ACHN (cell line): ENCODE measurements at places on chromosomes 2 and 18.

DNA sequence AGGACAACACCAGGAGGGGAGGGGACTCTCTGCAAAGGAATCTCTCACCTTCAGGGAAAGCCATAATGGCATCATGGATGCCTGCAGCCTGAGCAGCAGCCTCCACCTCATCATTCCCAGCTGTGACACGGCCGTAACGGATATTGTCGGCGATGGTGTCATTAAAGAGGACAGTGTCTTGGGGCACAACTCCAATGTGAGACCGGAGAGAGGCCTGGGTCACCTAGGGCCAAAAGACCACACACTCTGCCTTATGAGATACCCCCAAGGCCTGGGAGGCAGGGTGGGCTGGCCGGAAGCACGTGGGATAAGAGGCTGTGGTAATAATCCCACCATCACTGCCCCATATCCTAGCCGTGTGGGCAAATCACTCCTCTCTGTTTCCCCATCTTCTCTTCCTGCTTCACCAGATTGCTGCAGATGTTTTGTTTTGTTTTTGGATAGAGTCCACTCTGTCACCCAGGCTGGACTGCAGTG is 4.3 kb downstream of the ZFAND2B start:
- no peak for DNase-seq

- DNase-seq: no peak
Measured at GRCh38 chr2:2333076-2333475, 2.0 kb upstream of the MYT1L start.

GRCh38 chr2:109519513-109519912 is 94.3 kb downstream of the SEPTIN10 start:
- no peak for DNase-seq

DNA sequence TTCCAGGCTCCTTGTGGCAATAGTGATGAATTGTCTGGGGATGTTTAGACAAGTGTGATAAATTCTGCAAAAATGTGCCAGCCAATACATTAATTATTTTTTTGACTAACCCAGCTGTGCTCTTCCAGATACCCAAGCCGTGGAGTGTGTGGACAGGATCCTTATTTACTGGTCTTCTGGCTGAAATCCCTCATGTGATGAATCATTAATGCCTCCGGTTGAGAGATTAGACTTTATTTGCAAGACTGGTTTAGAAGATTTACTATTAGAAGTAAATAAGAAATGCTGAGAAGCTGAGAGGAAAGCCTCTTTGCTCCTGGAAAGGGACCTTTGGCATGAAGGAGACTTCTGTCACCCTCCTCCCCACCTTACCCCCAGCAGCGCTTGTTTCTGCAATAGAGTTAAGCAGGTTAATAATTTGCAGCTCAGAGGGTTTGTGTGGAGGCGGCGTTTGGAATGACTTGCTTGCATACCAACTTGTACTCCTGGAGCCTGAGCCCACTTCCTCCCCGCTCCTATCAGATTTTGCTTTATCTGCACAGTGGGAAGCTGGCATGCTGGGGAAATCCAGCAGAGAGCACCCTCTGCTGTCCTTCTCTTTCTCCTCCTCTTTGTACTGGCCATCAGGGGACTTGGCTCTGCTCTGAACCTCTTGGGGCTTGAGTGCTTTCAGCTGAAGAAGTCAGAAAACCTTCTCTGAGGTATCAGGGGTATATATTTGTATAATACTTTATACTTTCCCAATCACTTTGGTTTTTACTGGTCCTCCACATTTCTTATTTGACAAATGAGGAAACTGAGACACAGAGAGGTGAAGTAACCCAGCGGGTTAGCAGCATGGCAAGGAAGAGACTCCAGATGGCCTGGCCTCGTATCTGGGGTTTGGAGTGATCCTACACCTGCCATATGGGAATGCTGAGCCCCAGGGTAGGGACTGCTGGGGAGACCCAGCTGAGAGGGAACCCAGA is 16.3 kb downstream of the SLC3A1 start:
- peak; percentile 99 for DNase-seq

DNA sequence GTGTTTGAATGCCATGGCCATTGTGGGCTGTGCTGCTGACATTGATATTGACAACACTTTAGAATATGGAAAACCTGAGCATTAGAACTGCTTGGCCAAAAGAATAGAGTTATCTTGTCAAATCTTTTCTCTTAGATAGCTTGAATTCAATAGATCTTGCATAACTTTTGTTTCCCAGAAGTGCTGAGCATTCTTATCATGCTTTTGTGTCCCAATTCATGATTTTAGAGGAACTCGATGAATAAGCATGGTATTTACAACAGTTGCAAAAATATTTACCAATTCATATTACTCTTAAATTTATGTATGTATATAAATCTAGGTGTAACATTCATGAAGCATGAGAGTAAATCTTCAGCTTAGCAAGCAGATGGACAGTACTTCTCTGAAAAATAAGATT is 508.0 kb downstream of the BCL11A start:
- DNase-seq: no peak

DNA sequence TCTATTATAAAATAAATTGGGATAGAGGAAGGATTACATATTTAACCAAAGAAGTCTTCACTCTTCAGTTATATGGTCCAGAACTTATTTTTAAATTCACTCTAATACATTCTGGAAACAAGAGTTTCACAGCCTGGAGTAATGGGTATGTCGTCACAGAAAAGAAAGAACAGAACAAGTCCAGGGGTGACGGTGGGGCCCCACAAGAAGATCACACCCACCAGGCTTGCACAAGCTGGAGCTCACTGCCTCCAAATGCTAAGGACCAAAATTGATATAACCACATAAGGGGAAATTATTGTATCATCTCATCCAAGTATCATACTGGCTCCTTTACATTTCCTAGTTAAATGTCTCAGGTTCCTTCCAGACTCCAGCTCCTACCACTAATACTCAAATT is 11.3 kb downstream of the LRPPRC start:
- DNase-seq: no peak

DNA sequence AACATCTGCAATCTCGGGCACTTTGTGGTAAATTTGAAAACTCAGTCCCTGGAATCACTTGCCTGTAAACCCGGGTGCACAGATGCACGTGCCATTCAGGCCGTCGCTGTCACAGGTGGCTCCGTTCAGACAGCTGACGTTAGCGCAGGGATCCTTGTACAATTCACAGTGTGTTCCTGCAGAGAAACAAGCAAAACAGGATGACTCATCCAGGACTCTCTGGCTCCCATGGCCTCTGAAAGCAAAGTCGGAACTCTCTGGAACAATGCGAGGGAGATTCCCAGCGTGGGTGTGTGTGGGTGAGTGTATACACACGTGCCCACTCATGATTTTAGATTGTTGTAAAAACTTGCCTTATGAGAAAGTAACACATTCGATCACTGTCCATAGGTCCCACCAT is 136.1 kb upstream of the PID1 start:
- peak; percentile 28 for DNase-seq

DNA sequence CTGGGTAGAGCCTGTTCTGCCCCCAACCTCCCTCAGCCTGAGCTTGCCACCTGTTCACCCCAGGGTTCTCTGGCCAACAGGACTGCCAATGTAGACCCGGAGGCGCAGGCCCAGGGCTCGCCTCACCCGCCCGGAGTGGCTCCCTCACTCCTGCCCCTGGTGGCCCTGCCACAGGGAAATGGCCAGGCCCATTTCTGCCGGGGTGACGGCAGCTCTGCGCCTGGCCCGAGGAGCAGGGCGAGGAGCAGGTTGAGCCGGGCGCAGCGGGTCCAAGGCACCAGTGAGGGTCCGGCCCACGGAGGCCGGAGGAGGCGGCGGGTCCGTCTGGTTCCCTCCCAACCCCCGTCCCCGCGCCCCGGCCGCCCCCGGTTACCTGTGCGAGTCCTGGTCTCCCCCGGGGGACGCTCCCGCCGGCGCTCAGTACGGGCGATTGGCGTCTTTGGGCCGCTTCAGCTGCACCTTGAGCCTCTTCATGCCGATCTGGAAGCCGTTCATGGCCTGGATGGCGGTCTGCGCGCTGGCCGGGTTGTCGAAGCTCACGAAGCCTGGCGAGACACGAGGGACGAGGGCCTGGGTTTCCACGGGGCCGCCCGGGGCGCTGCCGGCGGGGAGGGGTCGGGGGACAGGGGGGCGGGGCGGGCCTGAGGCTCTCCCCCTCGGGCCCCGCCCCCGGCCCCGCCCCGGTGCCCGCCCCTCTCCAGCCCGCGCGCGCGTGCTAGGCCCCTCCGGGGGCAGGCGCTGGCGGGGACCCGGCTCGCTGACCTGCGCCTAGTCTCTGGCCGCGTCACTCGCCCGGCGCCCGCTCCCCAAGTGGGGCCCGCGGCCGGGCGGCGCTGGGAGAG is 312.0 kb downstream of the CELF4 start:
- DNase-seq: no peak

DNA sequence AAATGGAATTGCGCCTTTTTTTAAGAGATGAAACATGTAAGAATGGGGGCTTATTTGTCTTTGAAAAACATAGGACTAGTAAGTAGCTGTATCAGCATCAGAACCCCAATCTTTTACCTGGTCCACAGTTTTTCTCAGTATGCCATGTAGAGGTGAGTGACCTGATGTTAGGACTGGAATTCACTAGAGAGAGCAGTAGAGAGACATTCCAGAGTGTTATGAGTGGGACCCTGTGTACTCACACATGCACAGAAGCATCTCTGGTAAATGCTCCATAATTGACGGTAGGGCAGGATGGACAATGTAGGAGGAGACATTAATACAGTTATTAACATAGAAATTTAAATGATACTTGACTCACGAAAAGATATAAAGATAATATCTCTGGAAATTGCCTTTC is 1.4 kb upstream of the GALNT13 start:
- no peak for DNase-seq

GRCh38 chr2:8544786-8545694 is 136.8 kb upstream of the ID2 start:
- DNase-seq: peak; percentile 76

GRCh38 chr2:100971221-100971620 is 30.9 kb upstream of the RPL31 start:
- DNase-seq: no peak

- no peak for DNase-seq
Measured at GRCh38 chr2:100537918-100538317, 24.9 kb upstream of the PDCL3 start.

DNA sequence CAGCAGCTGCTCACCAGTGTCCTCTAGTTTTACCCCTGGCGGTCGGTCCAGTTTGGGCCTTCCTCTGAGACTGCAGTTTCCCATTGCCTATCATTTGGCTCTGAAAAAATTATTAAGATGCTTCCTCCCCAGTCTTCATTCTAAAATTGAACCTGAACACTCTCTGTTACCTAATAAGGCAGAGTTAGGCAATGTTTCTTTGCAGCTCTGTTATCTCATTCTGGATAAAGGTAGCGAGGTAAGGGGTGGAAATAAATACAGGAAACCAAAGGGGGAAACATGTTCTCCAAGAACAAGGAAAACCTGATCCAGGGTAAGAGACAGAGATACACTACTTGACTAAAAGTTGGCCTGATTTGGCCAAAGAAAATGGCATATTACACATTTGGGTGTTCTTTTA is 91.0 kb upstream of the FZD5 start:
- no peak for DNase-seq

DNA sequence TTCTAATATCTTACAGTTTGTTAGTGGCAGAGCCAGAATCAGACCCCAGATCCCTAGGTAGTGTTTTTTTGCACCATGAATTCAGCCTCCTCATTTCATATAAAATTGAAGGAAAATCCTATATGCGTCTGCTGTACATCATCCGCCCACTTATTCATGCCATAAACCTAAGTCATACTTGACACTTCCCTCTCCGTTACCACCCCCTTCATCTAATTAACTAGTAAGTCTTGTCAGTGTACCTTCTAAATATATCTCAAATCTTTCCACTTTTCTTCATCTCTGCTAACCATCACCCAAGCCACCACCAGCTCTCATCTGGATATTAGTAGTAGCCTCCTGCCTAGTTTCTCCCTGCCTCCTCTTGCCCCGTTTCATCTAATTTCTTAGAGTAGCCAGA is 248.7 kb upstream of the SIX3 start:
- DNase-seq: no peak

DNA sequence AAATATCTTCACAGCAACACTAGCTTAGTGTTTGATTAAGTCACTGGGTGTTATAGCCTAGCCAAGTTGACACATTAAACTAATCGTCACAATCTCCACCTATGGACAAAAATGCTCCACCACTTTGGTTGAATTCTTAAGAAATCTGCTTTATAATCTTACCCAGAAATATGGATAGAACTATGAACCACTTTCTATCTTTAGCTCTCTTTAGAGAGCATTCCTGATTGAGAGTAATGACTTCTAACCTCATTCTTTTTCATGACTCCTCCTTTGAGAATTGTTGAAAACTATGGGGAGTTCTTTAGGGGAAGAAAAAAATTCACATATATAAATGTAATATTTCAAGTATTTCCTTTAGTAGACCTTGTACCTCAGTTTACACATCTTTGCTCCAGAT is 1282.2 kb upstream of the ZEB2 start:
- no peak for DNase-seq
